ENCODE measurements at places on chromosomes 4 and X.

- DNase-seq, result no peak
Measured at GRCh38 chrX:30920271-30920670, 31.2 kb upstream of the TAB3 start.

GRCh38 chr4:154140869-154141268 lies 350.7 kb downstream of the DCHS2 start:
- no peak for DNase-seq

- DNase-seq, result no peak
Measured at GRCh38 chrX:2385224-2385623, 115.6 kb downstream of the DHRSX start.

DNA sequence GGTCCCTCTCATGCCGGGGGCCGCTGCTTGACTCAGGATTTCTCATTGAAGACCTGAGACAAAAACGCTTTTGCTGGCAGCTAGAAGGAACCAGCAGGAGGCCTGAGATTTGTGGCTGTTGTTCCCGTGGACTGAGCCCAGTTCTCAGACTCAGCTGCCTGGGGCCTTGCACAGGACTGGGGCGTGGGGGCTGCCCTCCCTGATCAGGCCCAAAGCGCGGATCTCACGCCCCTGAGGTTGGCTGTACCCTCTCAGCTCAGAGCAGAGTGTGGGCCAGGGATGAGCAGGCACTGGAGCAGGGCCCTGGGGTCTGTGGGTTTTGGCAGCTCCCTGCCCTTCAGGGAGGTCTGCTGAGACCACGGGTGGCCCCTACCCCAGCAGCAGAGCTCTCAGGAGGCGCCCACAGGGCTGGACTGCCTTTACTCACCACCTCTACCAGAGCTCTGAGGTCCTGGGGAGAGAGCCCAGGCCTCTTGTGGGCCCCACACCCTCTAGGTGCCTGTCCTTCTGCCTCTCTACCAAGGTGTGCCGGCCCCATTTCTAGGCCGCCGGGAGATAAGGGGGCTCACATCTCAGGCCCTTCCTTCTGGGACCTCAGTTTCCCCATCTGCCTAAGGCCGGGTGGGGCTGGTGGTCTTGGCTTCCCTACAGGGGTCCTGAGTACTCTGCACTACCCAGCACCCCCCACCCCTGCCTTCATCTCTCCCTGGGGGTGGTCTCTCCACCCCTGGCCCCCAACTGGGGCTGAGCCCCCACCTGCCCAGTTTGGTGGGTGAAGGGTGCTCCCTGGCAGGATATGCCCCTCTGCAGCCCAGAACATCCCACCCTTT lies 5.6 kb downstream of the MSANTD1 start:
- DNase-seq, result no peak

DNA sequence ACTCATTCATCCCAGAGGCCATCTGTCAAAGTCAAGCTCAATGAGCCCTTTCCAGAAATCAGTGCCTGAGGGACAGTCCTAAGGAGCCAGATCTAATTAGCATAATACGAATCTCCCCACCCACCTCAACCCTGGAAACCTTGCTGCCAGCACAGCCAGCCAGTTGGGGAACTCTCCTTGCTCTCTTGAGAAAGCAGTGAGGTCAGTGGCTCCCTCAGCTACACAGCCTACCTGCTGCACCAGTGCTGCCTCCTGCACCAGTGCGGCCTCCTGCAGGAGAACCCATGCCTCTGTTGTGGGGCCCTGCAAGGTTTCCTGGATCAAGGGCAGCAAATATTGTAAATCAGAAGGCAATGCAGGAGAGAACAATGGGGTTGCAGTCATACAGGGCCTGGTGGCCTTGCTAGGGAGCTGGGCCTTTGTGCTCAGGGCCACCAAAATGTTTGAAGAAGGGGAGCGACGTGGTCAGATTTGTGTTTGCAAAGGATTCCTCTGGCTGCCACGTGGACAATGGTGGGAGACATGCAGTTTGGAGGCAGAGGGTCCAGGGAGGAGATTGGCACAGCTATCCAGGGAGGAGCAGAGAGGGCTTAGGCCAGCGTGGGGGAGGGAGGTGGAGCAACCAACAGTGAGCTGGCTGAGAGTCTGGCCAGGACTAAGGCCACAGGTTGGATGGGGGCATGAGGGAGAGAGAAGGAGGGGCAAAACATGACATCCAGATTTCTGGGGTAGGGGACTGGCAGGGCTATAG lies 124.3 kb upstream of the MAMLD1 start:
- DNase-seq, result no peak

DNA sequence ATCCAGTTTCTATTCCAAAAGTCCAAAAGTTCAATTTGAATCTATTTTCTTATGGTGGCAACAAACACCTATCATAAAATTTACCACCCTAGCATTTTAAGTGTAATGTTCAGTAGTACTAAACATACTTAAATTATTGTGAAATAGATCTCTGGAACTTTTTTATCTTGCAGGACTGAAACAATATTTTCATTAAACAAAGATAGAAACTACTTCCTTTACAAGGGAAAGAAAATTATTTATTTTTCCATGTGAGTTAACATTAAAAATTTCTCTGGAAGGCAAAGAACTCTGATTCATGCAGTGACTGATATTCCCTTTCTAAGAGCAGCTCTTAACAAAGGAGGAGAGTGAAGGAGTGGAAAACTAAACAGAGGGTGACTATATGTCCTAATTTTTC lies 40.2 kb downstream of the ADH7 start:
- DNase-seq, result no peak

- DNase-seq, result no peak
Measured at GRCh38 chrX:150774798-150775568, 81.8 kb downstream of the MTMR1 start.

GRCh38 chrX:15956681-15957080 lies 102.1 kb upstream of the AP1S2 start:
- DNase-seq, result no peak

- no peak for DNase-seq
Measured at GRCh38 chr4:9924750-9925149, 96.5 kb downstream of the SLC2A9 start.

- no peak for DNase-seq
Measured at GRCh38 chrX:42117318-42117717, 194.0 kb upstream of the CASK start.

DNA sequence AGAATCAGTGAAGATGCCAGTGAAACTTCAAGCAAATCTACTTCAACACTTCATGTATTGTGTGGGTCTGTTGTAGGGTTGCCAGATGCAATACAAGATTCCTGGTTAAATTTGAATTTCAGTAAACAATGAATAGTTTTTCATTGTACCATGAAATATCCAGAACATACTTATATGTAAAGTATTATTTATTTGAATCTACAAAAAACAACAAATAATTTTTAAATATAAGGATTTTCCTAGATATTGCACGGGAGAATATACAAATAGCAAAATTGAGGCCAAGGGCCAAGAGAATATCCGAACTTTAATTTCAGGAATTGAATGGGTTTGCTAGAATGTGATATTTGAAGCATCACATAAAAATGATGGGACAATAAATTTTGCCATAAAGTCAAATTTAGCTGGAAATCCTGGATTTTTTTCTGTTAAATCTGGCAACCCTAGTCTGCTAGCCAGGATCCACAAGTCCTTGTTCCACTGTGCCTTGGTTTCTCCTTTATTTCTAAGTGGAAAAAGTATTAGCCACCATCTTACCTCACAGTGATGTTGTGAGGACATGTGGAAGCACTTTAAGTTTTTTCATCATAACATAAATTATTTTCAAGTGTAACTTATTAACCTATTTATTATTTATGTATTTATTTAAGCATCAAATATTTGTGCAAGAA lies 2.3 kb downstream of the CXCL8 start:
- no peak for DNase-seq

- peak; percentile 43 for DNase-seq
Measured at GRCh38 chr4:151983854-151984253, 223.0 kb upstream of the GATB start.

GRCh38 chr4:153241970-153242838 lies 38.0 kb downstream of the TRIM2 start:
- DNase-seq, result no peak

DNA sequence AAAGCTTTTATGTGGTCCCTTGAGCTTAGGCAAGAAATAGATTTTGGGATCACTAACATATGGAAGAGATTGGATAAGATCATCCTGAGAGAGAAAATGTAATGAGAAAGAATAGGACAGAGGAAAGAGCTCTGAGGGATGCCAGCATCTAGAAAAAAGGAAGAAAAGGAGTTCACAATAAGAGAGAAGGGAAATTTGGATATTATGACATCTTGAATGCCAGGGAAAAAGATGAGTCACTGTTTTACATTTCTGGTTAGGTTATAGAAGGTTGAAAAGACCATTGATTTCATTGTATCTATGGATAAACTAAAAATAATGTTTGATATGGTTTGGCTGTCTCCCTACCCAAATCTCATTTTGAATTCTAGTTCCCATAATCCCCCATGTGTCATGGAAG lies 208.5 kb downstream of the MAD2L1 start:
- DNase-seq, result no peak

GRCh38 chr4:78092850-78093249 lies 35.7 kb downstream of the FRAS1 start:
- no peak for DNase-seq

DNA sequence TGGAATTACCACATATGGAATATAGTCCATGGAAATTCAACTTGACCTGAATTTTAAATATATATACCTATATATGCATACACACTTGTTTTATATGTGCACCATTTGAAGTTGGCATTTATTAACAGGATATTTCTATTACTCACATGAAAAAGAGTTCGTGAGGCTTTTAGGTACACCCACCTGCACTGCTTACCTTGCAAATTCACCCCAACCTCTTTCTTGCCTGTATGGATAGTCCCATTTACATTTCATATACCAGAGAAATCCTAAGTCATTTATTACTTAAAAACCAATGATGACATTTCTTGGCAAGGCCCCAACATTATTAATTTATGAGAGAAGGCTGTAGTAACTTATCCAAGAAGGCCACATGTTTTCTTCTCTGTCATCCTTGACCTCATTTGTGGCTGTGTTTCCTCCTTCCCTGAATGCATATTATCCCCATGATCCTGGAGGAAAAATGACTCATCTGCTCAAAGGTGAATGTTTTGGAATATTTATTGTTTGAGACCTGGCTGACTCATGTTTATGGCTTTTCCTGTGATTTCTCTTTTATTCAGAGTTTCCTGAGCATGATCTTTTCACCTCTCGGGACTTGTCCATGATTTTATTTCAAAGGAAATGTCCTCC lies 62.2 kb upstream of the FAM241A start:
- no peak for DNase-seq

GRCh38 chrX:109654516-109655109 lies 29.6 kb upstream of the KCNE5 start:
- DNase-seq, result no peak

GRCh38 chr4:48604041-48604440 lies 114.0 kb downstream of the ZAR1 start:
- no peak for DNase-seq

- no peak for DNase-seq
Measured at GRCh38 chr4:155795991-155796390, 37.2 kb downstream of the GUCY1B1 start.

GRCh38 chr4:114807759-114808404 lies 209.3 kb downstream of the UGT8 start:
- no peak for DNase-seq

DNA sequence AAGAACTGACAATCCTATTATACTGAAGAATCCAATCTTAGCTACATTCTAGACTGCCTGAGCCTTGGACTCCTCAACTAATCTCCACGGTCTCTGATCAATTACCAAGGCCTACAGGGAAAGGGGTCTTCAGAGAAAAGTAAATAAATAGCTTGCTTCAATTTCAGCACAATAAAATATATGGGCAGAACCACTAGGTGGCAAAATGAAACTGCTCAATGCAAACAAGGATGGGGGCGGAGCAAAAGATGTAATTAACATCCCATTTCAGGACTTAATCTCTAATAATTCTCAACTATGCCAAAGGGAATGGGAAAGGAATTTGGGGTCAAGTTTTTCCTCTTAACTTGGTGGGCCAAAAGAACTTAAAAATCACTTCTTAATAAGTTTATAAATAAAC lies 78.4 kb upstream of the MAP3K15 start:
- DNase-seq, result peak; percentile 11

GRCh38 chr4:147734496-147734895 lies 2.6 kb downstream of the ARHGAP10 start:
- no peak for DNase-seq

- no peak for DNase-seq
Measured at GRCh38 chr4:16289897-16290554, 63.8 kb upstream of the TAPT1 start.

GRCh38 chr4:38576767-38577166 lies 87.2 kb upstream of the KLF3 start:
- DNase-seq, result no peak

GRCh38 chr4:172305698-172306097 lies 492.5 kb downstream of the GALNTL6 start:
- no peak for DNase-seq

DNA sequence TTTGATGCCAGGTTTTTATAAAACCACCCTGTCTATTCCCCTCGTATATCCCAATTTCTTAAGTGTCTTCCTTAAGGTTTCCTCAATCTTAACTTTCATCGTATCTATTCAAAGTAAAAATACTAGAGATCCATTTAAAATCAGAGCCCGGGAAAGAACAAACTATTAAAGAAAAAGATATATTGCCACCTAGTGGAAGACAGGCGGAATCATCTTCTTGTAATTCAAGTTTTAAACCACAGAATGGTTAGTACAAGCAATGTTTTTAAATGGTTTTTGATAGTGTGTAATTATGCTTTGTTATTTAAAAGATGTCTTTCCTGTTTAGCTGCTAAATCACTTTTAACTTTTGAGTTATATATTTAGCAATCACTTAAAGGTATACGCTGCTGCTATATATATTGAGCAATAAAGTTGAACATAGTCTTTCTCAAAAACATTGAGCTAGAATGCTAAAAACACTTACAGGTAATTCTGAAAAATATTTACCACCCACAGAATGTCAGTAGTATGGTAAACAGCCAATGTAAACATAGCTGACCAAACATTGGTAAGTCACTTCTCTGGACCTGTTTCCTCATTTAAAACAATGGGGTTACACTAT lies 18.2 kb downstream of the PRDM8 start:
- DNase-seq, result peak; percentile 21
